ENCODE measurements at places on chromosomes 16 and 17.

GRCh38 chr16:4803401-4803844 lies 990 bp upstream of the ROGDI start:
- DNase-seq: no peak

DNA sequence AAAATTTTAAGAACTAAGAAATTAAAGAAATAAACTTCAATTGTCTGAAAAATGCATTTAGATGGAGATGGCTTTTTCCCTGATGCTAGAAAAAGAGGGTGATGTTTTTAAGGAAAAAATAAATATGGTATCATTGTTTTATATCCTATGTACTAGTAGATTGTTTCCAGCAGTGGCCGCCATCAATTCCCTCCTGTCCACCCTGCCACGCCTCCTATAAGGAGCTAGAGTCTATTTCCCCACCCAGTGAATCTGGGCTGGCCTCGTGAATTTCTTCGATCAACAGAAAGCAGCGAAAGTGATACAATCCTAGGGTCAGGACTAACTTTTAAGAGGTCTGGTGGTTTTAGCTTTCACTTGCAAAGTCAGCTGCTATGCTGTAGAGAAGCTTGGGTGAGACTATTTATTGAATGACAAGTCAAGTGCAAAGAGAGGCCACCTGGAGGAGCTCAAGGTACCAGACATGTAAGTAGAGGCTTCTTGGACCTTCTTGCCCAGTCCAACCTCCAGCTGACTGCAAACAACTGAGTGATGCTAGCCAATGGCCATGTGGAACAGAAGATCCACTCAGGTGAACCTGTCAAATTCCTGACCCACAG lies 80.9 kb upstream of the MTMR4 start:
- no peak for DNase-seq

GRCh38 chr16:73025151-73025855 lies 22.6 kb downstream of the ZFHX3 start:
- DNase-seq: no peak

- no peak for DNase-seq
Observed at GRCh38 chr17:20228410-20228809, 219.3 kb downstream of the SPECC1 start.

- peak; percentile 31 for DNase-seq
Observed at GRCh38 chr17:78356101-78356713, 3.7 kb downstream of the SOCS3 start.

GRCh38 chr17:64326420-64327054 lies 63.5 kb upstream of the TEX2 start:
- no peak for DNase-seq

DNA sequence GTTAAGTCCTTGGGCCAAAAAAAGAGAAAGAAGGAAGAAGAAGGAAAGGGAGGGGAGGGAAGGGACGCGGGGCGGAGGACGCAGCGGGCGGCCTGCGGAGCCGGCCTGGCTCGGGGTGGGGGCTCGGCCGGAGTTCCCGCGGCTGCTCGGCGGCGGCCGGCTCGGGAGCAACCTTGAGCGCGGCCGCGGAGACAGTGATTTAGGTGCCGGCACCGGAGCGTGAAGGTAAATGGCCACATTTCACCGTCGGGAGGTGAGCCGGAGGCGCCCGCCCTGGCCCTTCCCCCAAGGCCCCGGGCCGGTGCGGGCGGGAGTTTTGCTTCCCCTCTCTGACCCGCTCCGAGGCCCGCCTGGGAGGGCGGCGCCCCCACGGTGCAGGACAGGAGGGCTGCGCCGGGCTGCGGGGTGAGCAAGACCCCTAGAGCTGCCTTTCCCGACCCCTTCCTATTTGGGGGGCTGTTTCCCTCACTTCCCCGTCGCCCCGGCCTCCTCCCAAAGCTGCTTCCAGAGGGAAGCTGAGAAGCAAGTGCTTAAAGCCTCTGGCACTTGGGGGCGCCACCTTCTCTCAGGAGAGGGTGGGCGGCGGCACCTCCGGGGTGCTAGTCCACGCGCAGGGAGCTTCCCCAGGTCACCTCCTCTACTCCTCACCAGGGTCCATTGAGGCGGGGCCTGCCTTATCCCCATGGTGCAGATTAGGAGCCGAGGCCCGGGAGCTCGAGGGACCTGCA lies 56.5 kb downstream of the MRM1 start:
- DNase-seq: peak; percentile 68

DNA sequence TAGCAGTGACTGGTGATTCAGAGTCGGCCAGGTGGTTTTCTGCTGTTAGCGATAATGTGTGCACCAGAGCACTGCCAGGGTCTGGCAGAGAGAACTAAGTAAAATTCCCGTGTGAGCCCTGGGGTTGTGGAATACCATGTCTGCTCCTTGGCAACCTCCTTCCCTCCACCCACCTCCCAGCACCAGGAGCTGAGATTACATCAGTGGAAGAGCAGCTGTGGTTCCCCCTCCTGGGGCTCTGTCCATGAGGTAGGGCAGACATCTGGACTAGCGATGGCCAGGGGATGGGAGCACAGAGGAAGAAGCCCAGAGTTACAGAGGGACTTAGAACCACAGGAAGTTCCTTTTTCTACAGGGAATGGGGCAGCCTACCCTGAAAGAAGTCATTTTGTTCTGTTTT lies 15.8 kb downstream of the CLEC10A start:
- no peak for DNase-seq

GRCh38 chr16:23803591-23804123 lies 32.1 kb upstream of the PRKCB start:
- peak; percentile 39 for DNase-seq

DNA sequence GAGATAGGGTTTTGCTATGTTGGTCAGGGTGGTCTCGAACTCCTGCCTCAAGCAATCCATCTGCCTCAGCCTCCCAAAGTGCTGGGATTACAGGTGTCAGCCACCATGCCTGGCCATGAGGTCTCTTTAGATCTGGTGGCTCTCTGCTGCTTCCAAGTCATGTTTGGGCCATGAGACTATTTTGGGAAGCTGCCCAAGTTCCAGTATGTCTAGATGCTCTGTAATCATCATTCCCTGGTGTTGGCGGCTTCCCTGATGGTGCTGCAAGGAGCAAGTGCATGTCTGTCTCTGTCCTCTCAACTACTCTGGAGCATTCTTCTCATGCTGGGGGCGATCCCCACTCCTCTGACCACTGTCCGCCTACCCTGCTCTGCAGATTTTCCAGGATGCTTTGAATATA lies 6.4 kb upstream of the ODF4 start:
- no peak for DNase-seq

DNA sequence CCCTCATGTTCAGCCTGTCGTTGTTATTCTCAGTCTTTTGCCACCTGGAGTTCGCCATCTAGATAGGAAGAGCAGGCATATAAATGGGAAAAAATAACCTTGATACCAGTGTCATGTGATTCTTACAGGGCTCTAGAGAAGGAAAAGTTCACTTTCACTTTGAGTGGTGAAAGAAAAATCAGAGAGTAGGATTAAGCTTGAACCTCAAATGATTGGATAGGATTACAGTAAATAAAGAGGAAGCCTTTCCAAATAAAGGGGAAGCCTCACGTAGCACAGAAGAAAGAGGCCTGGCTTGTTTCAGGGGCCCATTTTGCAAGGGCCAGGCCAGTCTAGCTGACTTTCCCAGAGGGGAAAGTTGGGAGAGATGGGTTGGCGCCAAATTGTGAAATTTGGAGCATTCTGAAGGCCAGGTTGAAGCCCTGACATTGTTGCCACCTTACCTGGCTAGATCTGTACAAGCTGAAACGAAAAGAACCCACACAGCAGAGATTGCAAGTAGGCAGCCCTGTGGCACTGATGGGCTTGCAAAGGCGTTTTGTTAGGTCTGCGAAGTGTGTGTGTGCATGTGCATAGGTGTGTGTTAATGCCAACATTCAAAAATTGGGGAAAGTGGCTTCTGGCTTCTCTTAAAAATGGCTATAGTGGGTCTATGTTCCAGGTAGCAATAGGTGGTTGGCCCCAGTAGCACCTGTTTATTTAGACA lies 38.8 kb downstream of the TMC6 start:
- no peak for DNase-seq

- DNase-seq: no peak
Observed at GRCh38 chr16:83969771-83970429, 1.9 kb downstream of the NECAB2 start.

DNA sequence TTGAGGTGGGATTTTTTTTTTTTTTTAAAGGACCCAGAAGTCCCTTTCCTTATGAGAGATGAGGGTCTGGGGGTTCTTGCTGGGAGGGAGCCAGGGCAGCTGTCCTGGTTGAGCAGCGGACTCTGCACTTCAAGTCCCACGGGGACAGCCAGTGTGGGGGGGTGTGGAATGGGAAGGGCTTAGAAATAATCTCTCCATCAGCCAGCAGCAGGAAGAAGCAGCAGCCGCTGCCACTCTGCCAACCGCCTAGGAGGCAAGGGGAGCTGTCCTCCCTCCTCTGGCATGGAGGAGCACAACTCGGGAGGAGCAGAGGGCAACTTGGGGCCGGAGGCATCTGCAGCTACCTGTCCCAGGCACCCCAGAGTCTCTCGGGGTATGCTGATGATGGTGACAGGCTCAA lies at the start of gene KCNG4:
TSS of gene KCNG4 (minus strand) at position 104 of the 400 bp plus-strand sequence. CDS start 2,527 bp downstream, outside the sequence.
- DNase-seq: no peak

DNA sequence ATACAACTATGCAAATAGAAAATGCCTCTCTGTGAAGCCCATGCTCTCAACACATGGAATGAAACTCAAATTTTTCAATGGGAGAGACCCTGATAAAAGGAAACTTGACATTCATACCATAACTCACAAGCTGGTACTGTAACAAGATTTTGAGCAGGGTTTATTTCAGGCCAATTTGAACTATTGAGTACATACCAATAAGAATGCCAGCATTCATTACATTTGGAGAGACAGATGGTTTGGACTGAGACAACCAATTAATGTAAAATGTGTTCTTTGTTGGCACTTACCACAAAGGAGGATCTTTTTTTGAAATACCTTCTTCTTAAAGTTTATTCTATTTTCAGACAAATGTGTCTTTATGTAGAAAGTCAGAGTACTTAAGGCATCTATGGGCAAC lies 1357.0 kb upstream of the GOT2 start:
- no peak for DNase-seq

DNA sequence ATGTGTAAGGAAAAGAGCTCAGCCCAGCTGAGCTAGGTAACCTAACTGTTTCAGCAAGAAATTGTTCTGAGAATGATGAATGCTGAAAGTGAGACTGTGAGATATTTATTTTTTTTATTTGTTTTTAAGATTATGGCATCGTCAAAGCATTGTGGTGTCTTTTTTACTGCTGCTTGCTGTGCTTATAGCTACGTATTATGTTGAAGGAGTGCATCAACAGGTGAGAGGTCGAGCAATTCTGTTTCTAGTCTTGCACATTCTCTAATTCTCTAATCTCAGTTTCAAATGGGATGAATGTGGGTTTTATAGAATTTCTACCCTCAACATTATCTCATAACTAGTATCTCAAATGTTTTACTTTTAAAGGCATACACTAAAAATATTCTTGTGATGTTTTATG lies 29.9 kb downstream of the VMP1 start:
- DNase-seq: no peak

All from HAP-1 (cell line).